ENCODE measurements at places on chromosomes 16 and 17.

- no peak for DNase-seq
Measured at GRCh38 chr16:57538235-57538721, 1.9 kb upstream of the CCDC102A start.

- DNase-seq: no peak
Measured at GRCh38 chr17:15038656-15039055, 226.5 kb downstream of the PMP22 start.

DNA sequence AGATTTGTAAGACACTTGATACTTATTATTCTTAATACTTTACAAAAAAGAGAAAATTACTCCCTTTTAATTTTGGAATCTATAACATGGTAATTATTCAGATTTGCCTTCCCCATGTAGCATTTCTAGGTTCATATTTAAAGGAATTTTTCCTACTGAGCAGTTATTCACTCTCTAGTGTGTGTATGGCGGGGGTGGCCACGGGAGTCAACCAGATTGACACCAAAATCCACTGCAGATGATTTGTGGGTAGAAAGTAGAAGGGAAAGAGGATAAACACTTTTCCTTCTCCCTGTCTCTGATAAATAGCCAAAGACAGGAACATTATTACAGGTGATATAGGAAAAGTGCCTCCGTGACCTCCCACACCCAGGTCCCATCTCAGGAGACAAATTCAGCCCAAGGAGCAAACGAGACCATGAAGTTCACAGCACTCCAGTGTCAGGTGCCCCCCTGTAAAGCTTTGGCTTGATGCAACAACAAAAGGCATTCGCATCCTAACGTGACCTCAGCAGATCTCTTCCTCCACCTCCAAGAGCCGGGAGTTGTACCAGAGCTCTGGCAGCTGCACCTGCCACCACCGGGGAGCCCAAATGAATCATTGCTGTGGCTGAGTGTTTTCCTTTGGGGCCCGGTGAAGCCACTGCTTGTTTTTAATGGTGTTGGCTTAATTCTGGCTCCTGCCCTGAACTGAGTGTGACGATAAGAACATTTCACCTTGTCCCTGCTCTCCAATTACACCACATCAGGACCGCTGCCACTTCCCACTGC lies 92.7 kb upstream of the NOL11 start:
- no peak for DNase-seq

- DNase-seq: no peak
Measured at GRCh38 chr17:73337330-73337710, 25.5 kb upstream of the CDC42EP4 start.

DNA sequence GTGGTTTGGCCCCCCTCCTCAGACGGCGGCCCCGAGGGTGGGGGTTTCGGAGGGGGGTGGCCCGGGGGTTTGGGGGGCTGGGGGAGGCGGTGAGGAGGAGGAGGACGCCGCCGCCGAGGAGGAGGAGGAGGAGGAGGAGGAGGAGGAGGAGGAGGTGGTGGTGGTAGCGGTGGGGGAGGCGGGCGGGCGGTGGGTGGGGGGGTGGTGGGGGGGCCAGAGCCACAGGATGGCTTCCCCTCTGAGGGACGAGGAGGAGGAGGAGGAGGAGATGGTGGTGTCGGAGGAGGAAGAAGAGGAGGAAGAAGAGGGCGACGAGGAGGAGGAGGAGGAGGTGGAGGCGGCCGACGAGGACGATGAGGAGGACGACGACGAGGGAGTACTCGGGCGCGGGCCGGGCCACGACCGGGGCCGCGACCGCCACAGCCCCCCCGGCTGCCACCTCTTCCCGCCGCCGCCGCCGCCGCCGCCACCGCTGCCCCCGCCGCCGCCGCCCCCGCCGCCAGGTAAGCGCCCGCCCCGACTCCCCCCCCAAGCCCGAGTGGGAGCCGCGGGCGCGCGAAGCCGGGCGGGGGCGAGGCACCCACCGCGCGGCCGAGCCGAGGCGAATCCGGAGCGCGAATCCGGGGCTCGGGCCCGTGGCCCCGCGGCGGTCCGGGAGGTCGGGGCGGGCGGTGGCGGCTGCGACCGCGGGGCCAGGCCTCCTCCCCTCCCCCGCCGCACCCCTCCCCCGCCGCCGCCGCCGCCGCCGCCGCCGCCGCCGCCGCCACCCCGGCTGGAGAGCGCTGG lies 3.8 kb upstream of the CHD3 start:
- peak; percentile 51 for DNase-seq

- peak; percentile 24 for DNase-seq
Measured at GRCh38 chr17:6914711-6915110, 81.1 kb upstream of the ALOX12 start.

GRCh38 chr16:9300252-9300651 lies 208.8 kb downstream of the HAPSTR1 start:
- DNase-seq: no peak

DNA sequence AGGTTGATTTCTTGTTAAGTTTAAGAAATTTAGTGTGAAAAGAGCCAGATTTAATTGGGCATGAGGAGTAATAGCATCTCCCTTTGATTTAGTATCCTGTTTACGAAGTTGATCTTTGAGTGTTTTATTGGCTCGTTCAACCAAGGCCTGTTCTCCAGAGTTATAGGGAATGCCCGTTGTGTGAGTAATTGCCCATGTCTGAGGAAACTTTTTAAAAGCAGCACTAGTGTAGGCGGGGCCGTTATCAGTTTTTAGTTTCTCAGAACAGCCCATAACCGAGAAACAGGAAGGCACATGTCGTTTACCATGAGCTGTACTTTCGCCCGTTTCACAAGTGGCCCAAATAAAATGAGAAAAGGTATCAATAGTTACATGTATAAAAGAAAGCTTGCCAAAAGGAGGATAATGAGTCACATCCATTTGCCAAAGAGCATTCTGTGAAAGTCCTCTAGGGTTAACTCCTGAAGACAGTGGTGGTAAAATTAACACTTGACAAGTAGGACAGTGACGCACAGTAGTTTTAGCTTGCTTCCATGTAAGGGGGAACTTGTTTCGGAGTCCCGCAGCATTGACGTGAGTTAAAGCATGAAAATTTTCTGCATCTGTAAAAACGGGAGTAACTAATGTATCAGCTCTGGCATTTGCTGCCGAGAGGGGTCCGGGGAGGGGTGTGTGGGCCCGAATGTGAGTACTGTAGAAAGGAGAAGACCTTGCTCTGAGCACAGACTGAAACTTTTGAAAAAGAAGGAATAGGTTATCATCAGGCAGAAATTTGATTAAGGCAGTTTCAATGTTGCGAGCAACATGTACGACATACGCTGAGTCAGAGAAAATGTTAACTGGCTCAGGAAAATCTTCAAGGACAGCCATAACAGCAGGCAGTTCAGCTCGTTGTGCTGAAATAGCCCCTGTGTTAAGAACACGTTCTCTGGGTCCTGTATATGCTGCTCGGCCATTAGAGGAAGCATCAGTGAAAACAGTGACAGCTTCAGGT lies 18.5 kb upstream of the KCTD5 start:
- DNase-seq: no peak

DNA sequence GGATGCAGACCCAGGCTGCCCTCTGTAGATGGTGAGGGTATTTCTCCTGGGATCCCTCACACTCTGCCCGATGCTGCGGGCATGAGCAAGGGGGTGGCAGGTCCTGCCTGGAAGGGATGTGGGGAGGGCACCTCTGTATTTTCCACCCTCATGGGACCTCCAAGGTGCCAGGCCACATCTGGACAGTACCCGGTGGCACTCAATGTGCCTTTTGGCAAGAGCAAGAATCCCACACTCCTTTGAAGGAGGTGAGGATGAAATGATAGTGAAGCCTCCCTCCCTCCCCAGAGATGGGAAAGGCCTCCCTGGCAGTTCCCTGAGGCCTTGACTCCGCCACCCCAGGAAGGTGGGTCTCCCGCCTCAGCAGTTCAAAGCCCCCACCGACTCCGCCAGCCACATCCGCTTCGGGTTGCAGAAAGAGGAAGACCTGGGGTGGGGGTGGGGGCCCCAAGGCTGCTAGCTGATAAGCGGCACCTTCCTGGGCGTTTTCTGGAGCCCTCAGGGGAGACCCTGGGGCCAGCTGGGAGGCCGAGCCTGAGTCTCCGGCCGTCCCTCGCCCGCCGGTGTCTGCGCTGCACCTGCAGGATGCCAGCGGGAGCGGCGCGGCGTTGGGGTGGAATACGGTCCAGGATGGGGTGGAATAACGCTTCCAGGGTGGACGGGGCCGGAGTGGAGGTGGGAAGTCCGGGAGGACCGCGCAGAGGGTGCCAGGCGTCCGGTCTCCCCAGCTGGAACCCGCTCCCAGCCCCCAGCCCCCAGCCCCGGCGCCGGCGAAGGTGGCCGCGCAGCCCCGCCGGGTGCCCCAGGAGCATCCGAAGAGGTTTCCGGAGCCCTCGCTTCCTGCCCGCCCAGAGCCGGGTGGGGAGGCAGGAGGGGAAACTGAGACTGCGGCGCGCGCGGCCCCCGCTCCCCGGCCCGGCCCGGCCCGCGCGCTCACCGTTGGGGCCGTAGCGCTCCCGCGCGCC lies 718 bp downstream of the ATP2A3 start:
- DNase-seq: peak; percentile 97

DNA sequence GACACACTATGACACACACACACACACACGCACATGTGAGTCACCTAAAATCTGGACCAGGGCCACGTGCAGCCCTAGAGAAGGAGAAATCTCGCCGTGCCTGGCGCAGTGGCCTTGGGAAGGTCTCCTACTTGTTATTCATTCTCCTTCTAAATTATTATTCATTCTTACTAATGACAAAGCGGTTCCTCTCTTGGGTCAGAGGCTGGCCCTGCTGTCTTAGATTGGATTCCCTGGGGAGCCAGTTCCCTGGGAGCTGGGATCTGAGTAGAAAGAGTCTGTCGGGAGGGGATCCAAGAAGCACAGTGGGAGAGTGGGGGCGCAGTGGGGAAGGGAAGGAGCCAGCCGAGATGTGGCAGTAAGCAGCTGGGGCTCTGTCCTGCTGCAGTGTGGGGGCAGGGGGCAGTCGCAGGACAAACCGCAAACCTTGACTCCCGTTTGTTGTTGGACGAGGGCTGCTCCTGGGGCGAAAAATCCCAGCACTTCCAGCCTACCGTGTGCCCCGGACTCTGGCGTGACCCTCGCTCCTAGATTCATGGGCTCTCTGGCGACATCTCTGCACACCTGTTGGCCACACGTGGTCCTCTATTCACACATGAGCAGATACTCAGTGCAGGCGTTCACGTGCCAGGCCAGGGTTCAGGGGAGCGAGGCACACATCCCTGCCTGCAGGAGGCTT lies 18.7 kb upstream of the JPH3 start:
- no peak for DNase-seq

- no peak for DNase-seq
Measured at GRCh38 chr17:11412654-11413053, 171.6 kb downstream of the SHISA6 start.
